ENCODE measurements at places on chromosomes 13 and 19.

- DNase-seq, result no peak
These were observed 85.7 kb downstream of the SHISA2 start for GRCh38 chr13:25966086-25966485.

DNA sequence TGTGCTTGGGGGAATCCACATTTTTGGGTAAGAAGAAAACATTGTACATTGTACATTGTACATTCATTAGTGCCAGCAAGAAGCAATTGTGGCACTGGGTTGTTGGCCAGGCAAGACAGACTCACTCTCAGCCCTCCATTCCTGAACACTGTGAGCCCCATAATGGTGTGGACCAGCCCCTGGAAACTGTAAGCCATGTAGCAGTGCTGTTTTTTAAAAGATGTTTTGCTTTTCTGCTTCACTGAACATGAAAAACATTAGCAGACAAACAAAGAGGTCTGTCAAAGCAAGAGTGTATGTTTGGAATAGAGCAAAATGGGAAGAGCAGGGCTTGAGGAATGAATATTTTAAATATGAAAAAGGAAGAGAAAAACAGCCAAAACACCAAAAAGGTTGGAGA is 39.1 kb upstream of the IL17D start:
- no peak for DNase-seq

- DNase-seq, result no peak
These were observed 81.8 kb upstream of the GJB6 start for GRCh38 chr13:20313896-20314295.

GRCh38 chr19:1045247-1045603 is 5.3 kb downstream of the ABCA7 start:
- DNase-seq, result no peak

GRCh38 chr19:992670-993055 is 7.6 kb upstream of the GRIN3B start:
- no peak for DNase-seq

- no peak for DNase-seq
These were observed 143.9 kb downstream of the MTUS2 start for GRCh38 chr13:28964052-28964451.

- DNase-seq, result no peak
These were observed 11.0 kb downstream of the MOB3A start for GRCh38 chr19:2084993-2085720.

GRCh38 chr19:39430675-39431593 is 4.8 kb downstream of the RPS16 start:
- DNase-seq, result peak; percentile 95

- DNase-seq, result peak; percentile 87
These were observed 3.7 kb downstream of the KCNC3 start for GRCh38 chr19:50325310-50326100.

GRCh38 chr19:10142701-10143375 is 23.1 kb upstream of the EIF3G start:
- no peak for DNase-seq

DNA sequence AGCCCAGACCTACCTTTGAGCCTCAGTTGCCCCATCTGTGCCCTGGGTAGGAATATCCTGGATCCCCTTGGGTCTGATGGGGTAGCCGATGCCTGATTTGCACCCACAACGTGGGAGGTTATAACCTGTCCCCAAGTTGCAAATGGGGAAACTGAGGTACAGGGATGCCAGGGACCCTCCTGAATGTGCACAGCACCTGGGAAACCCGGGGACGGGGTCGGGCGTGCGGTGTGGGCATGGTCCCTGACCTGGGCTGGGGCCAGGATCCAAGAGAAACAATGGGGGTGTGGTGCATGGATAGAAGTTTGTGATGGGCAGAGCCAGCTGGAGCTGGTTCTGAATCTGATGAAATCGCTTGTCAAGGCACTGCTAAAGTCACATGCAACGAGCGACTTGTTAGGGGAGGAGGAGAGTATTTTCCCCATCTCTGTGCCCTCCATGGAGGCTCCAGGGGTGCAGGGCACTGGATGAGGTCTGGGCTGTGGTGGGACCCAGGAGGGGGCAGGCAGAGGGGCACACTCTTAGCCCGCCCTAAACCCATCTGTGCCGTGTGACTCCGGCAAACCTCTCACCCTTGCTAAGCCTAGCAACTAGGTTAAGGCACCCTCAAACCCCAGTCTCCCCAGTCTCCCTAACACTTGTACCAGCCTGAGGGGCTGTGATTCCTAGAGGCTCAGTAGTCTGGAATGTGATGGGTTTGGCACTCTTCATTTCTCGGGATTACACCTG is 749 bp downstream of the GDF15 start:
- no peak for DNase-seq

DNA sequence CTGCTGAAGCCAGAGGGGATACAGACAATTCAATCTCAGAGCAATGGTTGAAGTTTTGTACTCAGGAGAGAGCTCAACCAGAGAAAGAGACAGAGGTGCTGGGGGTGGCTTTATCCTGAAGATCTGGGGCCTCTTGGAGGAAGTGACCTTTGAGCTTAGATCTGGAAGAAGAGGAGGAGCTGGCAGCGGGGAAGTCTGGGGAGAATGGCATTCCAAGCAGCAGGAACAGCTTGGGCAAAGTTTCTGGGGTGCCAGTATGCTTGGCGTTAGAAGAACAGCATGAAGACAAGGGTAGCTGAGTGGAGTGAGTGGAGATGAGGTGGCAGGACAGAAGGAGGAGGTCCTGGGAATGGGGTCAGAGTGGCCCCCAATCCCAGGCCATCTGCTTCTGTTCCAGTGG is 11.3 kb downstream of the MAST3 start:
- no peak for DNase-seq

GRCh38 chr13:49690133-49690994 is 922 bp downstream of the EBPL start:
- no peak for DNase-seq

- DNase-seq, result no peak
These were observed 4.5 kb upstream of the CADM4 start for GRCh38 chr19:43644181-43644580.

DNA sequence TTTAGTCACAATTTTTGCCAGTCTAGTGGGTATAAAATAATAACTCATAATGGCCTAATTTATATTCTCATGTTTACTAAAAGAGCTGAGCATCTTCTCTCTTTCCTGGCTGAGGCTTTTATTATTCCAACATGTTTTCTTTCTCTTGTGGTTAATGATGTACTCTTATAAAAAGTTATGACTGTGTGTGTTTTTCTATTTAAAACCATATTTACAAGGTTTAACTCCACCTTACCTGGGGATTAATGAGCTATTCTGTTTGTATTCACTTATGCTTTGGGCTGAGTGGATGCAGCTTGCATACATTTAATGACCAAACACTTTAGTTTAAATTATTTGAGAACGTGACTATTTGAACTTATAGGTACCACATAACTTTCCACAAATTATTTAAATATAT is 1365.7 kb upstream of the SLC10A2 start:
- DNase-seq, result no peak

DNA sequence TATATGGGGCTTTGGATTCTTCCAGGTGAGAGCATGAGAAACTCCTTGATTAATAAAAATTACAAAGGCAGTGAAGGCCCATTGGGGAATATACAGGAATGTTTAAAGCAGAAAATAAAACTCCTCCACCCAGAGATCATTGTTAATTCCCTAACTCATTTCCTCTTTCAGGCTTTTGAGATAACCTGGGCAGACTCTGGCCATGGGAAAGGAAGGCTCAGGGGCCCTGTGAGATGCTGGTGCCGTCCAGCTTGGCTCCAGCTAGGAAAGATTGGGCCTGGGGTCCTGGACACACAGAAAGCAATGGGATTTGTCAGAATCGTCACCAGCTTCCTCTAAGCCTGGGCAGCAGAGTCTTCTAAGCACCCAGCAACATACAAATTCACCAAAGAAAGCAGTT is 36.8 kb upstream of the SPATA13 start:
- DNase-seq, result no peak

GRCh38 chr19:45423033-45423588 is 606 bp downstream of the ERCC1 start:
- no peak for DNase-seq

Measured in DMS153 (cell line).